ENCODE measurements at places on chromosomes 11 and 22.

GRCh38 chr11:130131961-130132850, 27.4 kb upstream of the ST14 start:
- DNase-seq, result no peak

DNA sequence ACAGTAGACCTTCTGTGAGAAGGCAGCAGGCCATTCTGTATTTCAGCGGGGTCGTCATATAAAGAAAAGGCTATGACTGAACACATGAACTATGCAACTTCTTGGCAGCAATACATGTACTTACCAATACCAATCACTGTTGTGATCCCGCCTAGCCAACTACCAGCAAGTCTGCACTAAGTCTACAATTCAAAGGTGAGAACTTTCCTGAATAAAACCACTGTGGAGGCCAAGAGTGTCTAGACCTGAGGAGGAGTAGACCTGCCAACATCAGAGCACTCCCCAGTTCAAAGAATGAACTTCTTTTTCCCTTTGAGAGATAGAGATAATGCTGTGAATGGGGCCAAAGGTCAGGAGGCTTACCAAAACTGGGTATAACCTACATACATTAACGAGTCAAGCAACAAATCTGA, 108.2 kb downstream of the SIK3 start:
- DNase-seq, result no peak

- DNase-seq, result no peak
Observed at GRCh38 chr11:27649800-27650199, 50.5 kb downstream of the BDNF start.

- no peak for DNase-seq
Observed at GRCh38 chr11:109514313-109515018, 92.5 kb downstream of the C11orf87 start.

GRCh38 chr11:2573240-2574042, 126.4 kb downstream of the KCNQ1OT1 start:
- no peak for DNase-seq

GRCh38 chr11:115941481-115941993, 437.3 kb upstream of the CADM1 start:
- no peak for DNase-seq

- DNase-seq, result no peak
Observed at GRCh38 chr11:128300785-128301184, 286.6 kb downstream of the ETS1 start.

GRCh38 chr11:119179342-119179741, 5.9 kb upstream of the NHERF4 start:
- no peak for DNase-seq

DNA sequence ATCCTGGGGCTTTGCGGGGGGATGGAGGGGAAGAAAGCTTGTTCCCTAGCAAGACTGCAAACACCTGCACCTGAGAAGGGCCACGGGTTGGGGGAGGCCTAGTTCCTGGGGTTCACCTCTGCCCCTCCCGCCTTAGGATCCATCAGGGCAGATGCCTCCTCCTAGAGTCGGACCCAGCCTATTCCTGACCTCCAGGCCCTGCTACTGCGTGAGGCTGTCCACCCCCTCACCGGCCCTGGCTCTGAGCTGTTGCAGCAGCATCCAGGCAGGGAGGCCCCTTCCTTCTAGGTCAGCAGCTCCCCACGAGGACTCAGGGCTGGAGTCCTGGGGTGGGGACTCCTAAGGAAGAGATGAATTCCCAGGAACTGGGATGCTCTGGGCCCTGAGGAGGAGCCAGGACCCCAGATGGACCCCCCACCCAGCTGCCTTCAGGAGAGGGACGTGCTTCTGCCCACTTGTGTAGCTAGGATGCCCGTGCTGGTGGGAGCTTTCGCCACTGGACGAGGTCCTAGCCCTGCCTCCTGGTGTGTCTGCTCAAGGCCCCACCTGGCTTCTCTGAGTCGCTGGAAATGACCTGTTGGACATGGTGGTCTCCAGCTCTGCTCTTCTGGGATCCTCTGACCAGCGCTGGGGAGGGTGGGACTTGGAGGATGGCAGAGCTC, 10.3 kb downstream of the MRGPRF start:
- no peak for DNase-seq

DNA sequence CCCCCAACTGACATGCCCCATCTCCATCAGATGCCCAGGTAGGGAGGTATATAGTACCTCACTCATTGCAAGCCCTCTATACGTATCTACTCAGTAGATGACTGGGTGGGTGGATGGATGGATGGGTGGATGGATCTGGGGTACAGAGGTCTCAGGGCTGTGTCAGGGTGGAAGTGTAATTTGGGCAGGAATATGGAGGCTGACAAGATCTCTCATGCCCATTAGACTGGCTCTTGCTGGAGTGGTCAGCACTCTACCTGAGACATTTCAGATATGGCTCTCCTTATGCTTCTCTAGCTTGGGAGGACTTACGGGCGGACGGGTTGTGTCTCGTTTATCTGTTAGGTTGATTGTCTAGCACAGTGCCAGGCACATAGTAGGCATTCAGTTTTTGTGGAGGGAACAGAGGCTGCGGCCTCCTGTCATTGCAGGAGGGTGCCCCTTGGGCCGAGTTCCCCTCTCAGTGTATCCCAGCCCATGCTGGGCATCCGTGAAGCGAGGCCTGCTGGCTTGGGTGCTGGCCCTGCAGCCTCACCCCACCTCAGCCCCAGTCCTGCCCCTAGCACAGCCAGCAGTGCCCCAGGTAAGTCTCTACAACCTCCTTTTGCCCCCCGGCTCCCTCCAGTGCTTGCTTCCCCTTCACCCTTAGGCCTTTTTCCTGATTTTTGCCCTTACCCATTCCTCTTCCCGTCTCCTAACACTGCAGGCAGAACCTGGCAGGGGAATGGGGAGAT, 13.7 kb downstream of the ROBO3 start:
- DNase-seq, result no peak

- no peak for DNase-seq
Observed at GRCh38 chr11:8320076-8320475, 56.4 kb upstream of the LMO1 start.

DNA sequence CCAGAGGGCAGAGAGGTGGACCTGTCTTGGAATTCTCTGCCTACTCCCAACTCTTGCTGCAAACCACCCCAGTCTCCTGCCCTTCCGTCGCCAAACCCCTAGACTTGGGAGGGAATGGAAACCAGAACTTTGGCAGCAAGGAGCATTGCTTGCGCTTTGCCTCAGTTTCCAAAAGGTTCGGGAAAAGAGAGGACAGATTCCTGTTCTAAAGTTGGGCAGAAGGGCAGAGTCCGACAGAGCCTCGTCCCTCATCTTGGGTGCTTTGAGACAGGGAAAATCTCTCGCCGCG, 396 bp upstream of the ROBO3 start:
- no peak for DNase-seq

GRCh38 chr11:33620423-33621171, 80.0 kb downstream of the C11orf91 start:
- no peak for DNase-seq

DNA sequence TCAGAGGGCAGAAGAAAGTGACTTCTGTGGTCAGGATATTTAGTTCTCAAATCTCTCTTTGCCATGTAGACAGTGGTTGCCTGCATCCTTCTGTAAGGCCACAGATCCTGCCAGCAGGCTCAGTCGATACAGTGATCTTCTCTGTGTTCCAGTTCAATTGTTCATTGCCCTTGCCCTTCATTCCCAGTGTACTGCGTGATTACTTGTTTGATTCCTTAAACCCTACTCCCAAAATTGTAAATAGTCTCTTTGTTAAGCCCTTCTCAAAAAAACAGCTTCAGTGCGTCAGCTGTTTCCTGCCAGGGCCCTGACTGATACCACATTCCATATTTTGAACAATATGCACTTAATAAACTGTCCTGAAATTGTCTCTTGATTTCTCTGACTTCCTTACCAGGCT, 9.3 kb upstream of the TYR start:
- DNase-seq, result no peak

DNA sequence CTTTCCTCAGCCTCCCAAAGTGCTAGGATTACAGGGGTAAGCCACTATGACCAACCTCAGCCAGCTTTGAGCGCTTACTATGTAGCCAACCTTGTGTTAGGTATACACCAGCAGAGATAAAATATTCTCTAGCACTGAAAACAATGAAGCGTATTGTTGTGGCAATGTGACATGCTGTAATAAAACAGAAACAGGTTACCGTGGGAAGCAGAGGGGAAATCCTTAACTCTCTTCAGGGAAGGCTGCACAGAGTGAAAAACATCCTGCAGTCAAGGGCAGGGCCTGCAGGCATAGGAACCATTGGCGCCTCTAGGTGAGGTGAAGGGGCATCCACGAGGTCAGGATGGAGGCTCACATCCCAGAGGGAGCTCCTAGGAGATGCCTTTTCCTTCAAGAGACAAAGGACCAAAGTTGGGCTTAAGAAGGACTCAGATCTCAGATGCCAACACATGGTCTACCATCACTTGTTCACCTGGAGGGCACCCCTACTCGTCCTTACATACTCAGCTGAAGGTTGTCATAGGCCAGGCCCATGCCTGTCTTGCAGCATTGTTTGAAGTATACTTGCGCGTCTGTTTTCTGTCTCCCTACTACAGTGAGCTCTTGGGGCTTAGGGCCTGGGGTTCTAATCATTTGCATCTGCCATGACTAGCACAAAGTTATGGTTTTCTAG, 8.0 kb downstream of the POLD4 start:
- no peak for DNase-seq

DNA sequence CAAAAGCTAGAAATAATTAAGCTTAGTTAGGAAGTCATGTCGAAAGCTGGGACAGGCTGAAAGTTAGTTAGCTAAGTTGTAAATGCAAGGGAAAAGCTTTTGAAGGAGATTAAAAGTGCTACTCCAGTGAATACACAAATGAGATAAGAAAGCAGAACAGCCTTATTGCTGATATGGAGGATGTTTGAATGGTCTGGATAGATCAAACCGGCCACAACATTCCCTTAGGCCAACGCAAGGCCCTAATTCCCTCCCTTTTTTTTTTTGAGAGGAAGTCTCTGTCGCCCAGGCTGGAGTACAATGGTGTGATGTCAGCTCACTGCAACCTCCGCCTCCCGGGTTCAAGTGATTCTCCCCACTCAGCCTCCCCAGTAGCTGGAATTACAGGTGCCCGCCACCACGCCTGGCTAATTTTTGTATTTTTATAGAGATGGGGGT, 23.3 kb upstream of the WEE1 start:
- DNase-seq, result no peak

DNA sequence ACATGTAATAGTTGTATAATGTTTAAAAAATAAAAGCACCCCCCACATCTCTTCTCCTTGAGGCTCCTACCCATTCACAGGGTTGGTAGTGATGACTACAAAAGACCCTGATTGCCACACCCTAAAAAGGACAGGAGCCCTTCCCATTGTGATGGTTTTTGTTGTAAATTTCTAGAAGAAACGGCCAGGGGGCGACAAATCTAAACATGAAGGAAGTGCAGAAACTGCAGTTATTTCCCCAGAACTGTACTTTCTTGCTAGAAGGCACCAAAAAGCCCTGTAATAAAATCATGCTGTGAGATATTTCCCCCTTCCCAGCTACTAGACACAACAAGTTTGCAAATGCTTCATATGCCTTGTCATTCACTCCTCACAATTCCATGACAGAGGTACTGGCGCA, 10.8 kb downstream of the PRR5L start:
- DNase-seq, result no peak

DNA sequence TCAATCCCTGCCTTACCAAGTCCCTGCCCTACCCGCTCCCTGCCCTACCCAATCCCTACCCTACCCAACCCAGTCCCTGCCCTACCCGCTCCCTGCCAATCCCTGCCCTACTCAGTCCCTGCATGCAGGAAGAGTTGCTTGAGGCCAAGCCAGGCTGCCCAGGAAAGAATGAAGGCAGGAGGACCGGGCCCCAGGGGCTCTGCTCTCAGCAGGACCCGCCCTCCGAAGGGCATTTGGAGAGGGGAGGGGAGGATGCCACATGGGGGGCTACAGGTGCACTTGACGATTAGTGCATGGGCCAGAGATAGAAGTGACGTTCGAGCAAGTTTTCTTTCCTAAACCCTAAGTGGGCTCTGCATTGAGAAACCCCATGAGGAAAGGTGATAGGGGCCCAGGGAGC, 581.2 kb downstream of the TBC1D22A start:
- DNase-seq, result no peak

DNA sequence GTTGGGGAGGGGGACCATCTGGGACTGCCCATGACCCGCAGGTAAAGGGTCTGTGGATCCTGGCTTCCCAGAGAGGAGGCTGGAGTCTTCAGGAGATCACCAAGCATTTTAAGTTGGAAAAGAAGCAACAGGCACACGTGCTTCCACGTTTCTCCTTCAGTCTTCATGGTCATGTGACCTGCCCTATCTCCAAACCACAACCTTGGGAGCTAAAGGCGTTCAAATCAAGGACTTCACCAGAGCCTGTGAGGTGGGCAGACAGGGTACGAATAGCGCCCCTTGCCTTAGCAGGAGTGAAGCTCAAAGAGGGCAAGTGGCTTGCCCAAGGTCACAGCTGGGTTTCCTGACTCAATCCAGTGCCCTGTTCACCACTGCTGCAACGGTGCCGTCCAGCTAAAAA, 6.7 kb downstream of the TMEM184B start:
- no peak for DNase-seq

GRCh38 chr22:27980424-27981148, 61.5 kb upstream of the PITPNB start:
- DNase-seq, result no peak

GRCh38 chr11:118342503-118343161, at the start of gene CD3D:
CD3D (minus strand) TSS chr11:118342705; CDS start chr11:118342607, 98 bp downstream.
- DNase-seq, result no peak

DNA sequence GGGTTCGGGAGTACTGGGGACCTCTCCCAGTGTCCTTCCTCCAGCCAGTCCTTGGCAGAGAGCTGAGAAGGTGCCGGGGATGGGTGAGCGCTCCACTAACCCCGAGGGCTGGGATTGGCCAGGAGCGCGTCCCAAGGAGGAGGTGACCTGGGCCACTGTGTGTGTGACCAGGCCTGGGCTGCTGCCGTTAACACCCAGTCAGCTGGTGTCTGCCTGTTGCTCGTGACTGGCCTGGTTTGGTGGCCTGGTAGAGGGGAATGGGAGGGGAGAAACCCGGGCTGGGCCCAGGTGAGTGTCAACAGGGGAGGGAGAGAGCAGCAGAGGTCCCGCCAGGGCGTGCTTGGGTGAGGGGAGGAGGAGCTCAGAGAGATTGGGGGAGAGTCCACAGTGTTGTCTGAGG, 29.9 kb upstream of the GRAMD4 start:
- DNase-seq, result no peak

GRCh38 chr11:92045301-92045700, 179.3 kb upstream of the FAT3 start:
- DNase-seq, result no peak

Measured in activated gamma-delta T cell (primary cell).